ENCODE measurements at places on chromosomes 5 and 9.

DNA sequence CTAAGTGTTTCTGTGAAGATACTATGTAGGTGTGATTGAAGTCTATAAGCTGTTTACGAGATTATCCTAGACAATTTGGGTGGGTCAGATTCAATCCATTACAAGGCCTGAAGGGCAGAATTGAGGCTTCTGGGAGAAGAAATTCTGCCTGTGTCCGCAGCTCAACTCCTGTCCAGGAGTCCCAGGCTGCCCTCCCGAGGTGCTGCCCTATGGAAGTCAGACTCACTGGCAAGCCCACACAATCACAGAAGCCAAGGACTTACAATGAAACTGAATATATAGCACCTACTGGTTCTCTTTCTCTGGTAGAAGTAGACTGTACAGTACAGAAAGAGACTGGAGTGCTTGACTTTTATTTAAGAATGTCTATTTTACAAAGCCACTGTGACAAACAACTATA lies 74.5 kb downstream of the EPB41L4A start:
- DNase-seq = no peak

DNA sequence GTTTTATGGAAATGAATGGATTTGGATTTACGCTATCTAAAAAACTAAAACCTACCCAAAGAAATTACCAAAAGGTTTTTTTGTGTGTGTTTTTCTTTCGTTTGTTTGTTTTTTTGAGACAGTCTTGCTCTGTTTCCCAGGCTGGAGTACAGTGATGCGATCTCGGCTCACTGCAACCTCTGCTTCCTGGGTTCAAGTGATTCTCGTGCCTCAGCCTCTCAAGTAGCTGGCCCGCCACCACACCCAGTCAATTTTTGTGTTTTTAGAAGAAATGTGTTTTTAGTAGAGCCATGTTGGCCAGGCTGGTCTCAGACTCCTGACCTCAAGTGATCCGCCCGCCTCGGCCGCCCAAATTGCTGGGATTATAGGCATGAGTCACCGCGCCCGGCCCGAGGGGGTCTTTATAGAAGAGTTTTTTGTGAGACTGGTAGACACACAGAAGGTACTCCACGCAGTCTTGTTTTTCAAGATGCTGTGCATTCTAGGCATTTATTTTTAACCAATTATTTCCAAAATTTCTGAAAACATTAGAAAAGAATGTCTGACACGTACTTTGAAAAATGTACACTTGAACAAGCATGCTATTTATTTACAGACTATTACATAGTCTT lies 75.7 kb downstream of the NR6A1 start:
- DNase-seq = no peak

DNA sequence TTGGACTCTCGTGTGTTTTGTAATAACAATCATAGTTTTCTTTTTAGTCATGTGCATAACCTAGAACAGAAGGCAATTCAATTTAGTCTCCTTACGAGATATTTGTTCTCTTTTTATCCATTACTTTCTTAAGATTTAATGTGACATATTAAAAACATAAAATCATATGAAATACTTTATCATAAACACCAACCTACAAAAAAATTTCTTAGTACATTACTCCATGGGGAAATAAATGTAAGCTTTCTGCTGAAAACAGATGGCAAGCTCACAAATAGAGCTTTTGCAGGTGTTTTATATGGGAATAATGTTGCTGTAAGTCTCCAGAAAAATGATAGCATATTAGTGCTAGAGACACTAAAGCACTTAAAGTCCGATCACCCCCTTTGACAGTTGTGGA lies 1035.2 kb upstream of the ARRDC3 start:
- DNase-seq = no peak

- DNase-seq = peak; percentile 58
These were observed 493 bp downstream of the PRXL2C start for GRCh38 chr9:96654450-96655197.

DNA sequence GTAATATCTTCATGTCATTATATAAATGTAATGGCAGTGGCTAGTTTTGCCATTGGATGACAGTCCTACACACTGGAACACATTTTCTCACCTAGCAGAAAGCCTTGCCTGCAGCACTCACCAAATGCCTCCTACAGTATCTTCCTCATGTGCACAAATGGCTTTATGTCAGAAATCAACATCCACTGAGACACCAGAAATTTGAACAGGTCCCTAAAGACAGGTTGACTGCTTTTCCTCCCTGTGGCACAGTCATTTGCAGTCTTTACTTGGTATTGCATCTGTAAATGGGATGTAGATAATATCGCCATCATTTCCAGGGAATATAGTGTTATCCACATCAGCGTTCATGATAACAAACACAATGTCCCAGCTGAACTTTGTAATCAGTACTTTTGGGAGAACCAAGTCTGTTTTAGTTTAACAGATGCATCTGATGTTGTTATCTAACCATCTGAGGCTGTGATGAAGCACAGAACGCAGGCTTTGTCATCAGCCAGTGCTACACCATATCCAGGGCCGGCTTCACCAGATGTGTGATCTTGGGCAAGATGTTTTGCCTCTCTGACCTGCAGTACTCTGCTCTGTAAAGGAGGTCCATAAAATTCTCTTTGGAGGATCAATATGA lies 83.9 kb upstream of the TAS2R1 start:
- no peak for DNase-seq

DNA sequence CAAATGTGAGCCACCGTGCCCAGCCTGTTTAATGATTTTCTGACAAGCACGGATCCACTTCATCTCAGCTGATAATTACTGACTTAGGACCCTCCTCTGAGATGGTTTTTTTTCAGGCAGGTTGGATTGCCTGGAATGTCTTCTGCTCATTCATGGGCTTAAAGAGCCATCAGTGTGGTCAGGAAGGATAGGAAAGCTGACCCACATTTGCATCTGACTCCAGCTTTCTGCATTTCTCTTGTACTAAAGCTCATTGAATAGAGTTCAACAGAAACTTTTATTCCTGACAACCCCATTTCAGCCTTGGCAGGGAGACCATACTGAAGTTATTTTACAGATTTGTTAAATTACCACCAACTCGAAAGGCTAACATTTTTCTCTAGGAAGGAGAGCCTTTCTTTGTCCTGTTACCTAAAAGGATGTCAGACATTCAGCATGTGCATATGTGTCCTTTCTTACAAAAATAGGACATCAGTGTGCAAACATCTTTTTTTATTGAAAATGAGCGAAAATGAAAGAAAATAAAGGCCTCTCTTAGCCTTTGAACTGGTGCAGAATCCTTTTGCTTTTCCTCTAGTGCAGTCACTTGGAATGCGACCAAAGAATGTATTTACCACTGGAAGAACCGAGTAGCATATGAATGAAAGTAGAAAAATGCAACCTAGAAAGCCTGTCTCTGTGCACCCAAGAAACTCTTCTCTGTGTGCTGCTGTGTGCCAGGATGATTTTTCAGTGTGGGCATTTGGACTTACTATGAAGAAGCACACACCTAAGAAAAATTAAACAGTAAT lies 26.6 kb downstream of the ADCY2 start:
- DNase-seq = no peak

- no peak for DNase-seq
These were observed 4.1 kb downstream of the CFAP95 start for GRCh38 chr9:69824499-69825252.

- DNase-seq = no peak
These were observed 583.5 kb downstream of the ZNF608 start for GRCh38 chr5:124162767-124163532.

DNA sequence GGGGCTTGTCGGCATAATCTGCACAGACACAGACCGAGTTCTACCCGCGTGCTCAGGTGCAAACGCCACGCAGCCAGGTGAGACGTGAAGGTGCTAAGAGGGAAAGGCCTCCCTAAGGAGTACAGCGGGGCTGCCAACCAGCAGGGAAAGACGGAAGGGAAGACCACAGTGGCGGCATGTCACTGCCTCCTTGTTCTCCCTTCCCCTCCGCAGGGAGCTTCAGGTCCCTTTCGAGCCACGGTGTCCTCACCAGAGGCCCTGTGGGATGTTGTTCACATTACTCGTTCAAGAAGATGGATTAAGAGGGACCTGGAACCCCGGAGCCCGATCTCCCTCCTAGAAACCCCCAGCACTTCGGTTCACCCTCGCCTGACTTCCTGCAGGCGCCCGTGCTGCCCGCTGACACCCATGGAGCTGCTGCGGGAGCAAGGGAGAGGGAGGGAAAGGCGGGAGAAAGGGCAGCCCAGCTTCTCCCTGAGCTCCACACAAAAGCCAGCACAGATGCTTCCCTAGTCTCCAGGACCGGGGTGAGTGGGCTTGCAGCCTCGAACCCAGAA lies 686 bp downstream of the BRD9 start:
- no peak for DNase-seq

DNA sequence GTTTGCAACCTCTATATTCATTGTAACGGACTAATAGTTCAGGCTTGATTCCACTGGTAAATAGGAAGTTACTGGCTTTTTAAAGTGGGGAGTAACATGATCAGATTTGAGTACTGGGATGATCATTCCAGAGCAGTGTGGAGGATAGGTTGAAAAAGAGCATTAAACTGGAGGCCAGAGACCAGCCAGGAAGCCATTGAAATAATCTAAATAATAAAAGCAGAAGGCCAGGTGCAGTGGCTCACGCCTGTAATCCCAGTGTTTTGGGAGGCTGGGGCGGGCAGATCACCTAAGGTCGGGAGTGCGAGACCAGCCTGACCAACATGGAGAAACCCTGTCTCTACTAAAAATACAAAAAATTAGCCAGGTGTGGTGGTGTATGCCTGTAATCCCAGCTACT lies 56.0 kb upstream of the MSX2 start:
- DNase-seq = no peak

DNA sequence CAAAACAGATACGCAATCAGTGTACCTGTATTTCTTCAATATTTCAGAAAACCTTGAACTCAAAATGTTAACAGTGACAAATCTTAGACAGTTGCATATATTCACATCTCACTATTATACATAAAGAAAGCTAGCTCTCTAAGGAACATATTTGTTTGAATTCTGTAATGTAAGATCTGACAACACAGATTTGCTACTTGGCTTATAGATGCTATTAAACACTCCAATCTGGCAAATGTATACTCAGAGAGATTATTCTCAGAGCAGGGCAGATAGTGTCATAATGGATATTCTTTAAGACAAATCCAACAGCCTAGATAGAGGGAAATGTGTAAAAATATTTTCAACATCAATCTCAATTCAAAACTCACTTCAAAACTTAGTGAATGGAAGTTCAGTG lies 794.5 kb upstream of the CDH9 start:
- DNase-seq = no peak

DNA sequence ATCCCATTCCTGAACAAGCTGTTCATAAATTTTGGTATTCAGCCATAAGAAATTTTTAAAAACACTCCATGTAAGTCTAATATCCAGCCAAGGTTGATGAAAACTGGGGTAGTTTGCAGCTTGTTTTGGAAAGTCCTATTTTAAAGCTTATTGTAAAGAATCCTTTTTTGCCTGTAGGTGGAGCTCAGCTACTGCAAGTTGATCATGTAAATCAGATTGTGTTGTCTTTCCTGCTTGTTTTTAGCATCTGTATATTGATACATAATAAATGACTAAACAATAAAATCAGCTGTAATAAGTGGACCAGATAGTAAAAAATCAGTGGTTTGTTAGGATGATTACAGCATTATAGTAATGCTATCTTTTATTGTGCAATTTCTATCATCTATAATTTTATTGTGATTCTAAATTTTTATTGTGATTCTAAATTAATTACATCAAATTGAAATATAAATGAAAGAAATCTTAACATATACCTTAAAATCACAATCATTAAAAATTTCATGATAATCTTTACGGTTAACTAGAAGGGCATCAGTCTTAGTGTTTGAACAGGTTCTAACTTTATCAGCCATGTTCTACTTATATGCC lies 42.4 kb downstream of the CWC27 start:
- DNase-seq = no peak

DNA sequence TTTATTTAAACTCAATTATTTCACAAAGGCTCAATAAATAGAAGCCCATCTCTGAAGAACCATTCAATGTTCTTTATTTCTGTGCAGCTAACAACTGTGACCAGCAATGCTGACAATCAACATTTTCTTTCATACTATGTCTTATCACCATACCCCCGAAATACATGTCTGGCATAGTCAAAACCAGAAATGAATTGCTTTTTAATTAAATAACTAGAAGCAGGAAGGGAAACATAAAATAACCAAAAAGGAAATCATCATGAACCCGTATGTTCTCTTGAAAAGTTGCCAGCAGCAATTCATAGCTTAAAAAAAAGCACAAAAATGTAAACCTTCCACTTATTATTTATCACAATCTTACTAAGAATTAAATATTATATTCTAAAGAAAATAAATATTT lies 212.4 kb downstream of the TMEM232 start:
- DNase-seq = no peak

GRCh38 chr9:2087500-2088313 lies 72.6 kb downstream of the SMARCA2 start:
- DNase-seq = no peak

DNA sequence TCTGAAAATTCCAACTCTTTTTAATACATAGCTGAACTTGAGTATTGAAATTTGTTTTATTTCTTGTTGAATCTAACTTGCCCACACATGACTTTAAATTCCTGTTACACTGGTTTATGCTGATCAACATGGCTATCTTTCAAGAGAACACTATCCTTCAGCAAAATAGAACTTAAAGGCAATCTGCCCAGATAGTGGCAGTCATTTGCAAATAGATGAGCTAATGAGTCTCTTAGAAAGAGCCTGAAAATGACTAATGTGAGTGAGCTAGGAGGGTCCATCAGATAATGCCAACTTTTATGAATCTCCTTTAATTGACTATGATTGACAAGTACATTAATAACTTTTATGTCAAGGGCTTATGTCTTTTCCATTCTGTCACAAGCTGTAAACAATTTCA lies 1360.8 kb upstream of the C9orf72 start:
- DNase-seq = no peak

DNA sequence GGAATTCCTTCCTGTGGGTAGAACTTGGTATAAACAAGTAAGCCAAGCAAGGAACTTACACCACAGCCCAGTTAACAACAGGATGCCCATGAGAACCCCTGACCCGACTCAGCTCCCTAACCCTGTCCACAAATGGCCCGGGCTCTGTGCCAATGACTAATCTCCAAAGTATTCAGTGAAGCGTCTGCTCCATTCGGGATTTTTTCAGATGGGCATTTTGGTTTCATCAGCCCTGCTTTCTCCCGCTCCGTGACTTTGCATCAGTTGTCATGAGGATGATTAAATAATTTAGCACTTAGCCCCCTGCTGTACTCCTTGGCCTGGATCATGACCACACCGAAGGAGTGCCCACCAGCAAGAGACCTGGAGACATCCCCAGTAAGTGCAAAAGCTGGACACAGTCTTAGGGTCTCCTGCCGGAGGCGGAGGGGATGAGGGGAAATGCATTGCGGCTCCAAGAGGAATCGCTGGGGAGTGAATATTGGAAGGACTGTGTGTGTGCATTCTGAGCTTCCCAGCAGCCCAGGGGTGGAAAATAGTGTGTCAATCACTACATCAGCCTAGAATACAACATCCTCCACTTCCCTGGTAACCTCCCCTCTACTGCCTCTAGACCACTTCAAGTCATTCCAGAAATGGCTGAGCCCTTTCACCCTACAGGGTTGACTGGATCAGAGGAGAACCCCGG lies 41.4 kb upstream of the DNAH5 start:
- no peak for DNase-seq

DNA sequence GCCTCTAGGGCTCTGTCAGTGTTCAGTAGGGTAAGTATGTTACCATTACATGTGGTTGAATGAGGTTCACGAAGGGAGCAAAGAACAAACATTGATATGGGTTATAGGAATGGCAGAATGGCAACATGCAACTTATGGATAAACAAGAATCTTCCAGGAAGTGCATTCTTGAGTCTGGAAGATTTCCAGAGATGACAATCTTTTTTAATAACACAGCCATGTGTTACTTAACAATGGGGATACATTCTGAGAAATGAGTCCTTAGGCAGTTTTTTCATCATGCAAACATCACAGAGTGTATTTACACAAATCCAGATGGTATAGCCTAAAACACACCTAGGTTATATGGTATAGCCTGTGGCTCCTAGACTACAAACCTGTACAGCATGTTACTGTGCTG lies 9.1 kb upstream of the SLC28A3 start:
- DNase-seq = no peak

All from NCI-H510A (cell line).